ENCODE measurements at places on chromosomes 11 and 22.

- no peak for DNase-seq
- no peaks in the 10 kb centered on the region for H3K27me3 ChIP-seq
- H3K27ac ChIP-seq: peak overlapping the region; percentile 100
- H3K36me3 ChIP-seq: no peaks in the 10 kb centered on the region
These were observed 84.2 kb upstream of the WNT7B start for GRCh38 chr22:46061124-46061500.

GRCh38 chr11:73172992-73173656 lies 31.0 kb upstream of the FCHSD2 start:
- H3K4me1 ChIP-seq: peaks cover 21% of the 10 kb centered on the region
- DNase-seq: no peak
- H3K27me3 ChIP-seq: no peaks in the 10 kb centered on the region
- H3K27ac ChIP-seq: no peak overlapping the region
- H3K4me3 ChIP-seq: no peak overlapping the region

- no peaks in the 10 kb centered on the region for H3K27me3 ChIP-seq
- peaks cover 24% of the 10 kb centered on the region for H3K4me1 ChIP-seq
- H3K27ac ChIP-seq: no peak overlapping the region
These were observed 42.3 kb upstream of the LINC01488 start for GRCh38 chr11:69439127-69439526.

DNA sequence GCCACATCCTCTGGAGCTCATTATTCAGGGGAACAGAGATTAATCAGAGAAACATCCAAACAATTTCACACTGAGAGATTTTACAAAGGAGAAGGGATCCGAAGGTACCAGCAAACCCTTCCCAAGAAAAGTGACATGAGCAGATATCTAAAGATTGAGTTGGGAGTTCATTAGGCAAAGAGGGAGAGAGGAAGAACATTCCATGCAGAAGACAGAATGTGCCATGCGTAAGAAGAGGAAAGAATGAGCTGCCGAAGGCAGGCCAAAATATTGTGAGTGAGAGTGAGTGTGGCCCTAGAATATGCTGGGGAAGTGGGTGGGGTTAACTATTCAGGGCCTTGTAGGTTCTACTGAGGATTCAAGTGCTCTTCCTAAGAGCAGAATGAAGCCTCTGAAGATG lies 50.0 kb upstream of the LYVE1 start:
- no peaks in the 10 kb centered on the region for H3K36me3 ChIP-seq
- H3K27me3 ChIP-seq: no peaks in the 10 kb centered on the region
- H3K4me1 ChIP-seq: peaks cover 8% of the 10 kb centered on the region

DNA sequence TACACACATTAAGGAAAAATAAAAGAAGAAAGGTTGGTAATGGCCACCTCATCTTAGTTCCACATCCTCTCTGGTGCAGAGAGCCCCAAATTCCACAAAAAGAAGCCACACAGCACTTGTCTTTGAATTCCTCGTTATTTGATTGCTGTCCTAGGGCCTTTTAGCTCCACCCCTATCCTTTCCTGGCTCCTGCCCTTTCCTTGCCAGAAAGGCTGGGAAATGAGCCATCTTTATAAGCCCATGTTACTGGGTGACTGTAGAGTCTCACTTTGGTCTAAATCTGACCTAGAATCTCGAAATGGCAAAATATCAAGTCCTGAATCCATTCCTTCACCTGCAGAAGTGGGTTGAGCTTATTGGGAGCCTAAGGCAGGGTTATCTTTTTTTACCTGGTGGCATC lies 4.3 kb upstream of the TMEM132A start:
- H3K36me3 ChIP-seq: peaks cover 33% of the 10 kb centered on the region
- H3K27me3 ChIP-seq: no peaks in the 10 kb centered on the region
- DNase-seq: no peak

- peak; percentile 58 for DNase-seq
- H3K4me1 ChIP-seq: no peaks in the 10 kb centered on the region
- no peaks in the 10 kb centered on the region for H3K27me3 ChIP-seq
- H3K27ac ChIP-seq: no peak overlapping the region
- H3K4me3 ChIP-seq: no peak overlapping the region
These were observed 16.8 kb upstream of the IL10RA start for GRCh38 chr11:117969160-117969991.

- H3K36me3 ChIP-seq: no peaks in the 10 kb centered on the region
- H3K4me1 ChIP-seq: peaks cover 27% of the 10 kb centered on the region
- DNase-seq: no peak
- peak within 1 kb of the TSS; percentile 46 for H3K4me3 ChIP-seq
- no peak within 1 kb of the TSS for H3K27ac ChIP-seq
These were observed at the start of gene MCHR1 for GRCh38 chr22:40679249-40679963. Gene MCHR1 (plus strand): TSS chr22:40679484. CDS start chr22:40679653, 169 bp downstream.

- H3K27me3 ChIP-seq: no peaks in the 10 kb centered on the region
- peaks cover 23% of the 10 kb centered on the region for H3K4me1 ChIP-seq
- H3K27ac ChIP-seq: peak overlapping the region; percentile 89
- peaks cover 22% of the 10 kb centered on the region for H3K36me3 ChIP-seq
- peak overlapping the region; percentile 93 for H3K4me3 ChIP-seq
These were observed 762 bp downstream of the CRELD2 start for GRCh38 chr22:49918911-49919881.

DNA sequence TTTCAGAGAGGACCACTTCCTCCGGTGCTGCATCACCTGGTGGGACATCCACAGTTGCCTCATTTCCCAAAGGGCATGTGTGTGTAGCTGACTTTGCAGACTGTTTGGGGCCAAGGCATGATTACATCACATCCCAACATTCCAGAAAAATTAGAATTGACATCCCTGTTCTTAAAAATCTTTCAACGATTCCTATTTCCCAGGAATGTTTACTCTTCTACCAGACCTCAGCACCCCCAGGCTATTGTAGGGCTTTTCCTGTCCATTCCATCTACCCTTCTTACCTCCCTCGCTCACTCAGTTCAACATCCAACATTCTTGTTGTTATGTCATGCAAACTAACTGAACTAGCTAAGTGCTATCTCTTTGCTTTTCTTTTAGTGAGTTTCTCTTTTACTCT lies 37.3 kb downstream of the PIWIL4 start:
- no peak overlapping the region for H3K27ac ChIP-seq
- no peaks in the 10 kb centered on the region for H3K27me3 ChIP-seq
- no peak overlapping the region for H3K4me3 ChIP-seq
- no peaks in the 10 kb centered on the region for H3K4me1 ChIP-seq
- no peak for DNase-seq

- no peaks in the 10 kb centered on the region for H3K27me3 ChIP-seq
- H3K4me1 ChIP-seq: peaks cover 20% of the 10 kb centered on the region
- no peaks in the 10 kb centered on the region for H3K36me3 ChIP-seq
These were observed 24.3 kb upstream of the KCNQ1OT1 start for GRCh38 chr11:2724104-2724503.

DNA sequence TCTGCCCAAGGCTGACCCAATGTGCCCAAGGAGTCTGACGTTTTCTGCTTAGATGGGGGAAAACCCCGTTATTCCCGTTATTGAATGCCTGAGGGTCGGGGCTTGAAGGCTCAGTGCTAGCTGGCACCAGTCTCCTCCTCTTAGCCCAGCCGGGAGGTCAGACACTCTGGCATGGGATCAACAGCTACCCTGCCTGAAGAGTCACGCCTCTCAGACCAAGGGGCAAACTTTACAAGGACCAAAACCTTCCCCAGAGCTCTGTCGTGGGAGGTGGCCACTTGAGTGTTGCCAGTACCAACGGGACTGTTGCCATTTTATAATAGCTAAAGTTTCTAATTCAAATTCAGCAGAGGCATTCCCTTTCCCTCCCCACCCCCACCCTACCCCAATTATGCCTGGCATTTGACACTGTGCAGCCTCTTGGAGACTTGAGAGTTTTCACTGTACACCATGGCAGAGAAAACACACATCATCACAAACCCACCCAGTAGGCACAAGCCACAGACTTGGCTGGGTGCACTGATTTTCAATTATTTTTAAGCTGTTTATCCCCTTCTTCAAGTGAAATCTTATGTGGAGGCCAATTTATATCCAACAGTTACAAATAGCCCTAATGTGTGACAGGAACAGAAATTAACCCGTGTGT lies 137.5 kb upstream of the SYT13 start:
- no peak overlapping the region for H3K27ac ChIP-seq
- H3K27me3 ChIP-seq: no peaks in the 10 kb centered on the region
- no peaks in the 10 kb centered on the region for H3K4me1 ChIP-seq
- no peak for DNase-seq
- H3K36me3 ChIP-seq: no peaks in the 10 kb centered on the region
- H3K4me3 ChIP-seq: no peak overlapping the region

GRCh38 chr11:62883673-62884072 lies 3.0 kb downstream of the SLC3A2 start:
- peaks cover 5% of the 10 kb centered on the region for H3K36me3 ChIP-seq
- H3K27ac ChIP-seq: peak overlapping the region; percentile 100
- H3K4me3 ChIP-seq: peak overlapping the region; percentile 18
- H3K4me1 ChIP-seq: peaks cover 74% of the 10 kb centered on the region
- no peak for DNase-seq

DNA sequence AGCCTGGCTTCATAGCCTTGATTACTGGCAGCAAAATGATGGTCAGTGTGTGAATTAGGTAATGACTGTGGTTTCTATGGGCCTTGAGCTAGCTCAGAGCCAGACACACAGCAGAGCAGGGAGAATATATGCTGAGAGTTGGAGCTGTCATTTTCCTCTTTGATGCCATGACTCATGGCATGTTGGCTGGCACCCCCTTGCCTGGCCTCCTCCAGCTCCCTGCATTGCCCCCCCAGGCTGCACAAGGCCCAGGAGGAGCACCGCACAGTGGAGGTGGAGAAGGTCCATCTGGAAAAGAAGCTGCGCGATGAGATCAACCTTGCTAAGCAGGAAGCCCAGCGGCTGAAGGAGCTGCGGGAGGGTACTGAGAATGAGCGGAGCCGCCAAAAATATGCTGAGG lies 20.3 kb upstream of the RRM1 start:
- peaks cover 9% of the 10 kb centered on the region for H3K4me1 ChIP-seq
- peaks cover 6% of the 10 kb centered on the region for H3K36me3 ChIP-seq
- DNase-seq: no peak

GRCh38 chr11:73907191-73907590 lies 30.4 kb downstream of the PAAF1 start:
- no peak overlapping the region for H3K4me3 ChIP-seq
- no peak overlapping the region for H3K27ac ChIP-seq
- H3K36me3 ChIP-seq: no peaks in the 10 kb centered on the region
- H3K4me1 ChIP-seq: no peaks in the 10 kb centered on the region

GRCh38 chr11:117070016-117070415 lies 28.2 kb downstream of the SIK3 start:
- H3K36me3 ChIP-seq: no peaks in the 10 kb centered on the region
- no peak overlapping the region for H3K27ac ChIP-seq
- H3K4me3 ChIP-seq: no peak overlapping the region
- no peak for DNase-seq

DNA sequence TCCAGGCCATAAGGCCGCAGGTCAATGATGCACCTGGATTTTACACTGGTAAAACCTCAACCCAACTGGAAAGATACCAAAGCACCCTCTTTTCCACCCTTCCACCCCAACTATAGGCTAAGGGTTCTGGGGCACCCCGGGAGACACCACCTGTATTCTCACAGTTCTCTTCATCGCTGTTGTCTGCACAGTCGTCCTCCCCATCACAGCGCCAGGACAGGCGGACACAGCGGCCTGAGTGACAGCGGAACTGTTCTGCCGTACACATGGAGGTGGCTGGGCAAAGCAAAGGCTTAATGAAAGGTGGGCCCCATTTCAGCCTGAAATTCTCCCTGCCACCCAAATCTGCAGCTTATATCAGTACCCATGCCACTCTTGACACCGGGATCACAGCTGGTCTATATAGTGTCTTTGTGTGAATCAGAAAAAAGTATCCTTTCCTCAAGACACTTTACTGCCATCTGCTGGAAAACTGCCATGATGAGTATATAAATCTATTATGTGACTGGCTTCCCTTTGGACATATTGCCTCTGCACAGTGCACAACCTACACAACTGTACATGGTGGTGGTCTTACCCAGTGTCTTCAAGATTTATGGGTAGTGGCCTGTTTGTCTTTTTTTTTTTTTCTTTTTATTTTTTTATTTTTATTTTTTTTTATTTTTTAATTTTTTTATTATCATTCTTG lies 21.5 kb downstream of the LRP4 start:
- H3K27me3 ChIP-seq: no peaks in the 10 kb centered on the region
- no peaks in the 10 kb centered on the region for H3K36me3 ChIP-seq
- no peak overlapping the region for H3K27ac ChIP-seq
- DNase-seq: no peak
- H3K4me1 ChIP-seq: no peaks in the 10 kb centered on the region

GRCh38 chr11:128294671-128295050 lies 292.7 kb downstream of the ETS1 start:
- no peaks in the 10 kb centered on the region for H3K27me3 ChIP-seq
- H3K27ac ChIP-seq: no peak overlapping the region
- DNase-seq: no peak
- peaks cover 42% of the 10 kb centered on the region for H3K4me1 ChIP-seq
- no peak overlapping the region for H3K4me3 ChIP-seq

DNA sequence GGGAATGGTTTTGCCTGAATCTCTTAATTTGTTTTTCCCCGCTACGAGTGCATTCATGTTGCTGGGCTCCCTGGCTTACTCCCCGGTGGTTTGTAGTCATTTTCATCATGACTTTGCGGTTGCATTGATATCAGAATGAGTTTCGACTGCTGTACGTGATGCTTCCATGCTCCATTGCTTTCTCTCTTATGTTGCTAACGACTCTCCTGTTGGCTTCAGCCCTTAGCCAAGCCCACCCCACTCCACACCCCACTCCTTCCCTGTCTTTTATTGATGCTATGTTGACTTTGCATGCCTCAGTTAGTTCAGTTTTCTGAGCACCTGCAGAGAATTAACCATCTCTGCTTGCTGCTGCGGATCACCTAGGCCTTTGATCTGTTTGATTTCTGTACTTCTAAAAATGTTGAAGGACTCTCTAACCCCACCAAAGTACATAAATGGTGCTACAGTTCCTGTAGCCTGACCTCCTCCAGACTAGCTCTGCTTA lies 65.3 kb downstream of the ARFGAP2 start:
- no peak overlapping the region for H3K27ac ChIP-seq
- no peak for DNase-seq
- no peaks in the 10 kb centered on the region for H3K27me3 ChIP-seq

GRCh38 chr11:7889985-7890384 lies 41.1 kb downstream of the OR10A6 start:
- H3K36me3 ChIP-seq: no peaks in the 10 kb centered on the region
- no peak overlapping the region for H3K27ac ChIP-seq
- no peak overlapping the region for H3K4me3 ChIP-seq
- H3K4me1 ChIP-seq: no peaks in the 10 kb centered on the region
- H3K27me3 ChIP-seq: no peaks in the 10 kb centered on the region

DNA sequence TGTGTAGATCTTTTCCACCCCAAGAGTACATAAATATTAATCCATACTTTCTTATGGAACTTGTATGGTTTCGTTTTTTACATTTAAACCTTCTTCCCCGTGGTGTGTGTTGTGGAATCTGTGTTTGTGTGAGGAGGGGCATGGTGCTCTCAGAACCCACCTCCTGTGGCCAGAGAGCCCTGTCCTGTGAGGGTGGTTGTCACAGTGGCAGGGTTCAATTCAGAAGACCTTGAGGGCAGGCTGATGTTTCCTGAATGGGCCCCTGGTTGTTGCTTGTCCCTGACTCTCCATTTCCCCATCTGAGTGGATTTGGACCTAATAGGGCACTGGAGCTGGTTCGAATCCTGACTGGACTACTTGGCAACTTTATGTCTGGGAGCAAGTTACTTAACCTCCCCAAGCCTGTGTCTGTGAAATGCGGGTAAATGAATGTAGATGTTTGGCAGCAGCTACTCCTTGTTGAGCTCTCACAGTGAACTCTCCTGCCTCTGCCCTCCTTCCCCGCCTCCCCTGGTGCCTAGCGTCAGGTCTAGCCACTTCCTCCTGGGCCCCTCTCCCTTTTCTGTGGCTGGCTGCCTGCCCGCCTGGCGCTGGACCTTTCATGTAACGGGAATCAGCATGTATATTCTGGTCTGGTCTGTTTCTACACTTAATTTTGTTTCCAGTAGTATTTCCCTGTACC lies 7.3 kb downstream of the NEAT1 start:
- DNase-seq: no peak
- H3K4me3 ChIP-seq: peak overlapping the region; percentile 48
- H3K4me1 ChIP-seq: peaks cover 81% of the 10 kb centered on the region
- H3K27ac ChIP-seq: peak overlapping the region; percentile 99

Measured in vagina (tissue), 2 donors.